Lung (tissue), 17 donors: ENCODE measurements at places on chromosomes 7 and 10.

GRCh38 chr7:108557617-108558016, 11.9 kb downstream of the THAP5 start:
- no peak for DNase-seq

DNA sequence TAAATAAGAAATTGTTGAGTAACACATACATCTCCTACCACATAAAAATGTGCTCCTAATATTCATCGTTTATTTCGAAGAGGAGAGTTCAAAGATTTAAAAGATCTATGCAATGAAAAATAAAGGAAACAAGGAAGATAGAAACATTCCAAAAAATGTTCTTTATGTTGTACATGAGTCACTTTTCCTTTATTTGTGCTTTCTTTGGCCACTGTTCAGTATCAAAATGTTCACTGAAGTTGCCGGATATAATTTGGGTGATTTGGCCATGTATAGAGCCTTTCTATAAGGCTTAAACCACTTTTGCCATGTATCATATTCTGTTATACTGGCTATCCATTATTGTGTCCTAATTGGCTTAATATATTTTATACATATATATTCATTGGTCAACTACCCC, 62.9 kb upstream of the PRR15 start:
- DNase-seq, result no peak

GRCh38 chr7:631964-632830, 94.3 kb upstream of the DNAAF5 start:
- no peak for DNase-seq

GRCh38 chr7:129786825-129787563, 165.8 kb downstream of the UBE2H start:
- no peak for DNase-seq

DNA sequence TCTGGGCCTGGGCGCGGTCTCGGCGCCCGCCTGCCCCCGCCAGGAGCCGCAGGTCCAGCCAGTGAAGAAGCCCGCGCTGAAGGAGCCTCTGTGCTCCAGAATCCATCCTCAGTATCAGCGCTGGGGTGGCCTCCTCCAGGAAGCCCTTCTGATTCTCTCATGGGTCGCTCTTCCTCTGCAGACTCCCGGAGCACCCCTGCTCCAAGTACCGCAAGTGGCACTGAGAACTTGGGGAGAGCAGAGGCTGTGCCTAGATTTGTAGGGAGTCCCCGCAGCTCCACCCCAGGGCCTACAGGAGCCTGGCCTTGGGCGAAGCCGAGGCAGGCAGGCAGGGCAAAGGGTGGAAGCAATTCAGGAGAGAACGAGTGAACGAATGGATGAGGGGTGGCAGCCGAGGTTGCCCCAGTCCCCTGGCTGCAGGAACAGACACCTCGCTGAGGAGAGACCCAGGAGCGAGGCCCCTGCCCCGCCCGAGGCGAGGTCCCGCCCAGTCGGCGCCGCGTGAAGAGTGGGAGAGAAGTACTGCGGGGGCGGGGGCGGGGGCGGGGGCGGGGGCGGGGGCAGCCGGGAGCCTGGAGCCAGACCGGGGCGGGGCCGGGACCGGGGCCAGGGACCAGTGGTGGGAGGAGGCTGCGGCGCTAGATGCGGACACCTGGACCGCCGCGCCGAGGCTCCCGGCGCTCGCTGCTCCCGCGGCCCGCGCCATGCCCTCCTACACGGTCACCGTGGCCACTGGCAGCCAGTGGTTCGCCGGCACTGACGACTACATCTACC, at the start of gene ALOX5:
TSS of gene ALOX5 (plus strand) at position 641 of the 774 bp plus-strand sequence. CDS start at position 705, 64 bp downstream.
- DNase-seq, result peak; percentile 60

GRCh38 chr7:71157757-71158156, 25.8 kb downstream of the GALNT17 start:
- DNase-seq, result no peak

GRCh38 chr7:67453580-67454380, 457.1 kb downstream of the TYW1 start:
- DNase-seq, result no peak

- DNase-seq, result no peak
Observed at GRCh38 chr7:70171369-70171920, 573.2 kb downstream of the AUTS2 start.

GRCh38 chr10:104641187-104641936, at the start of gene SORCS3:
Gene SORCS3, plus strand, starts transcription at chr10:104641290.
- DNase-seq, result no peak

DNA sequence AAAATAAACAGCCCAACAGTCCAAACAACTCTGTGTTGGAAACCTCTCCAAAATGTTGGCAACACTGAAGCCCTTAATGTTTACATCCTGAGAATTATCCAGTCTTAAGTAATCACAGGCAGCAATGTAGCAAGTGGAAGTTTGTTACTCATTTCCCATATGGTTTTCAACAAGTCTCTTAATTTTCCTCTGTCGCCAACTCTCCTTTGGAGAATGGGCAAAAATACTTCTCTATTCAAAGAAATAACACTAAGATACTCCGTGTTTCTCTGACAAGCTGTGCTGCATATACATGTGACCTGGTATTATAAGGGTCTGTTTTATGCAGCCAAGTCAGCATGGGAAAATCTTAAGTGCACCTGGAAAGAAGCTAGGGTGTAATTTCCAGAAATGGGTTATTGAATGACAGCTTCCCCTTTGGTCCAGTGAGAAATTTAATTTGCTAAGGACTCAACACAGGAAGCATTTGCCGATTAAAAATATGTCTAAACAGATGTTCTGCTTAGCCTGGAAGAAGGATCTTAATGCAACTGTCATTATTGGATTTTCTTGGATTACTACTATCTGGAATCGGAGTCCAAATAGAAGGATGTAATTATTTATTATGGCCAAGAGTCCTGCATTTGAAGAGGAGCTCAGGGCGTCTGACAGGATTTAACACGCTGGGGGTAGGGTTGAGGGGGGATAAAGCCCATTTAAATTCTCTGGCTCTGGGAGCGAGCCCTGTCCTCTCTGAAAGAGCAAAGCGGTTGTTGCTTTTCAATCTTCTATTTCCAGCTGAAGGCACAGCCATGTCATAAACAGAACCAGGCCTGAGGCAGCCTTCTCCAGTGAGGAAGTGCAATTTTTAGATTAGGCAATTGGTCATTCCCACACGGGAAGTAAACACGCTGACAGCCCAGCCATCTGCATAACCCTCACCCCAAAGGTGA, 73.1 kb downstream of the TLL2 start:
- peak; percentile 30 for DNase-seq

- DNase-seq, result no peak
Observed at GRCh38 chr7:23249486-23249885, 2.9 kb downstream of the GPNMB start.

- no peak for DNase-seq
Observed at GRCh38 chr10:12825260-12825849, 176.2 kb downstream of the CCDC3 start.

GRCh38 chr10:102670871-102671434, 26.7 kb downstream of the TRIM8 start:
- DNase-seq, result no peak

- no peak for DNase-seq
Observed at GRCh38 chr10:102402512-102402896, 7.0 kb downstream of the NFKB2 start.

DNA sequence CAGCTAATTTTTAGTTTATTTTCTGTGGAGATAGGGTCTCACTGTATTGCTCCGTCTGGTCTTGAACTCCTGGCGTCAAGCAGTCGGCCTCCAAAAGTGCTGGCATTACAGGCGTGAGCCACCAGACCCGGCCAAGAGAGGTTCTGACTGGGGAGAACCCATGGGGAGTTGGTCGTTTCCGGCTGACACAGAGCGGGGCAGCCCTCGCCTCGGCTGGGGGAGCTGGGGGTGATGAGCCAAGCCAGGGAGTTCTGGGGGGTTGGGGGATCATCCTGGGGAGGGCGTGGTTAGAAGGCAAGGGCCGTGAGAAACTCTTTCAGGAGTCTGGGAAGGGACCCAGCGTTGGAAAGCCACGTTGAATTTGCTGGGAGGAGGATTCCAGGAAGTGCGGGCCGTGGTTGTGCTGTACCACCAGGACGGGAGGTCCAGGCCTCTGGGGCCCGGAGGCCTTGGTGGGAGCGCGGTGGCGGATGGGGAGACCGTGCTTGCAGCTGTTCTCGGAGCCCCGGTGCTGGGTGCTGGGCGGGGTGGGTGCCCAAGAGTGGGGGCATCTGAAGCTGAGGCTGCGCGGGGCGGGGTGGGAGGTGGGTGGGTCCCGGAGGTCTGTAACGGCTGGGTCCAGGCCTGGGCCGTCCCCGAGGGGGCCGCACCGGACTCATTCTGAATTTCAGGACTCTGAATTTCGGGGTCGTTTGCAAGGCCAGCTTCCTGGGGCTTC, 8.4 kb upstream of the ZNF853 start:
- DNase-seq, result no peak

DNA sequence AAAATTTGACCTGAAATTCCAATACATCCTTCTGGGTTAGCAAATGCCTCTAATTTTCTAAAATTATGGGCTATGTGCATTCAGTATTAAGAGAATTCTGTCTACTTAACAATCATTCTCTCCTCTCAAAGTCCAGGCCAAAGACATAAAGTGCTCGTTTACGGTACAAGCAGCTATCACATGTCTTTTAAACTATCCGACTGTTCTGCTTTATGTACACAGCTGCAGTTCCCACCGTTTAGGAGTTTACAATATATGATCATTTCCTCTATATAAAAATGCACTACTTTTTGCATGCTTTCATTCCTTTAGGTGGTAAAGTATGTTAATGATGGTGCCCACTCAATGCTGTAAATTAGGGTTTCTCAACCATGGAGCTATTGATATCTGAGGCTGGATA, 34.0 kb downstream of the CDK6 start:
- no peak for DNase-seq

DNA sequence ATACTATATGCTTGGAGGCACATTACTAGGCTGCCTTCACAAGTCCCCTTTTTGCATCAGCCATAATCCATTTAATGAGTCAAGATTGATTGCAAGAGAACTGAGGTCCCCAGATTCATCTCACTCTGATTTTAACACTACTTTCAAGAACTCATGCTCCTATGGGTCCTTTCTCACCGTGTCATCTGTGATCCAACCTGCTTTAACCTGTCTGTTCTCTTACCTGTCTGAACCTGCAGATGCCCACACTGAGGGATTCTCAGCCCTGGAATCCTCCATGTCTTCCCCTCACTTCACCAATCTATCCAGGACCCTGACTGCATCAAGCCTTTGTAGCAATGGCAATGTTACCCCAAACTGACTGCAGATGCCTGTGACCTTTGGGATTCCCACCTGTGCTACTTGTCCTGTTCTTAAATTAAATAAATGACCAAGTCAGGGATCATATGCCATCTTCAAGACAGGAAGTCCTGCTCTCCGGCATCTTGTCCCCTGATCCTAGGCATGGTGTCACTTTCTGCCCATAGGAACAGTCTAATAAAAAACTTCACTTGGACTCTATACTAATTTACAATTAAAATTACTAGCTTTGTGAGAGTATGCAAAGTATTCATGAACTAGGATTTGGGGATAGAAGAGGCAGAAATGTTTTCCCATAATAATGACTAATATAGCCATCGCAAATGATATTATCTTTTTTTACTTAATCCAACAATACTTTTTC, 25.9 kb upstream of the GOT1 start:
- no peak for DNase-seq

- DNase-seq, result peak; percentile 60
Observed at GRCh38 chr7:92717993-92718716, 118.2 kb downstream of the CDK6 start.

- peak; percentile 87 for DNase-seq
Observed at GRCh38 chr10:114043532-114044246, at the start of gene ADRB1. Gene ADRB1, plus strand, starts transcription at chr10:114043866. Its CDS starts 267 bp downstream, at chr10:114044133.

DNA sequence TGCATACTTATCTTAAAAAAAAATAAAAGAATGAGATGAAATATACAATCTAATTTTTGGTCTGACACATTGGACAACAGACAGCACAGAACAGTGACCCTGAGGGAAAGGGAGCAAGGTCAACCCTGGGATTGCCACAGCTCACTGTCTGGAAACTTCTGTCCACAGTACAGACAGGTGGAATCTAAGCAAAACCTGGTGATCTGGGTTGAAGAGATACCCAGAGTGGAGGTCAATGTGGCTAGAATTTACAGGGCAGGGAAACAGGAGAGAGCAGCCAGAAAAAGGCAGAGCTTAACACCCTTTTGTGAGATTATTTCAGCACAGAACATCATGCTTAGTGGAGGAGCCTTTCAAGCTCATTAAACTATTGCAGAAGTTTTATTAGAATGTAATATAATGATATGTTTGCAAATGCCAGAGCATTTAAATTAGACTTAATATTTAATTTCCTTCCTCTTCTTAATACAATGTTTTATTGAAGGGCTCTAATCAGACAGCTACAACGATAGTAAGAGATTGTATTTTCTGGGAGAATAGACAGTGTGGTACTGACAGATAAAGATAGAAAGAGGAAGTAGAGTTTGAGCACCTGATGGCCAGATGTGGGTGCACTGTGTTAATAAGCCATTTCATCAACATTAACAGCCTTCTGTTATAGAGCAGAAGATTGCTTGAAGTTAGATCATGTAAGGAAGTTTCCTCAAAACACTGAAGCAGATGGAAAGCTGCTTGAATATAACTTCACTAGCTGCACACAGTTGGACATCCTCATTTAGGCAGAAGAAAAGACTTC, 309.4 kb downstream of the HGF start:
- no peak for DNase-seq

DNA sequence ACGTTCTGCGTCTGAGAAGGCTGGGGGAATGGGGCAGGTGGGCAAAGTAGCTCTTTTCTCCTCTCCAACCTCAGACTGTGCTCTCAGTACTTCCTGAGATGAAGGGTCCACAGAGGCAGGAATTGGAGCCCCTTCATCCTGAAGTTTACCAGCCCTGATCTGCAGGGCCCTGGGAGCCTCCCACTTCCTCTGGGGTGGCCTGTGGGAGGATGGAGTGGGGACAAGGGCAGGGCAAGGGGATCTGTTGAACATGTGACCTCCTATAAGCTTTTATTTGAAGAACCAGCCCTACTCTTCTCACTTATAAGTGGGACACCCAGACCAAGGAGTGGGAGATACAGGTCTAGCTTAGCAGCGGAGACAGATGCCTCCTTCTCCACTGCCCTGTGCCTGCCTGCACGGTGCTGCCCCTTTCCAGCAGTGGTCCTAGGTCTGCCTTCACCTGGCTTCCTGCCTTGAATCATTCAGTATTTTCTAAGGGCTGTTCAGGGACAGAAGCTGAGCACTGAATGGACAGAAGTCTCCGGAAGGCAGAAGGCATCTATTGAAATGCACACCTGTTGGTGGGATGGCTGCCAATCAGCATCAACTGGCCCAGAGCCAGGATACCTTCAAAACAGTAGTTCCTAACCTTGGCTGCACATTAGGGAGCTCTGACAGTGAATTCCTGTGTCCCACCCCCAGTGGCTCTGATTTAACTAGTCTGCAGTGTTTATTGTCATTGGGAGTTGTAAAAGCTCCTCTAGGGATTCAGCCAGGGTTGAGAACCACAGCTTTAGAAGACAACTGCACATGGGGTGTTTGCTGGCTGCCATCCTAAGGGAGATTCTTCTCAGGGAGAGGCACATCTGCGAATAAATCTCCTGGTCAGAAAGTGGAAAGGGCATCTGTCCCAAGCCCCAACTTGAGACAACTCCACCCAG, 2.7 kb upstream of the ARHGAP22 start:
- DNase-seq, result no peak

- no peak for DNase-seq
Observed at GRCh38 chr10:22697800-22698199, 16.6 kb downstream of the PIP4K2A start.

- DNase-seq, result no peak
Observed at GRCh38 chr7:51059504-51060142, 257.0 kb downstream of the COBL start.

- no peak for DNase-seq
Observed at GRCh38 chr10:121661451-121661851, 63.2 kb upstream of the FGFR2 start.
